Endodermal cell (in vitro differentiated cells): ENCODE measurements at places on chromosomes 5 and 9. TPM values are rescaled to one million over a fixed set of nuclear protein-coding genes. Genes with fewer than 3 reads are reported as not detected.

GRCh38 chr5:78467752-78468357 is 107.4 kb downstream of the SCAMP1 start:
- H3K27ac ChIP-seq: no peak overlapping the region
- H3K36me3 ChIP-seq: no peaks in the 10 kb centered on the region
- no peaks in the 10 kb centered on the region for H3K4me1 ChIP-seq
- H3K27me3 ChIP-seq: no peaks in the 10 kb centered on the region
- H3K4me3 ChIP-seq: no peak overlapping the region
- DNase-seq: no peak

DNA sequence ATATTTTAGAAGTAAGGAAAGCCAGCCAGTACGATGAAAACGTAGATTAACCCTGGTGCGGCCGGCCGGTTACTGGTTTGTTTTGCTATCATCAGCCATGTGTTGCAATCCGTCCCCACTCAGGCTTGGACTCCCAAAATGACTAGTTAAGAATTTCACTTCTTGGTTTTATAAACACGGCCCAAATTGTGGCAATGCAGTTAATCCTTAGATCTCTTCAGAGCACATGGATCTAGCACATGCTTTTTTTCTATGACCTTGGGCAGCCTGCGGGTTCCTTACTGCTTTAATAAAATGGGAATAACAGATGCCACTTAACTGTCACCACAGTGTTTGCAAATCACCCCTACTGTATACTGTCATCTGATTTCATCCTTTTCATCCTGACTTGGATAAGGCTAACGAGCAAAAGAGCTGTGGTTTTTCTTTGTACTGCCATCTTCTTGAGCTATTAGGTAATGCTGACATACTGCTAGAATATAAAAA is 1.5 kb downstream of the NDFIP1 start:
- H3K27me3 ChIP-seq: peaks cover 17% of the 10 kb centered on the region
- H3K4me1 ChIP-seq: no peaks in the 10 kb centered on the region
- peak overlapping the region; percentile 99 for H3K4me3 ChIP-seq
- peaks cover 22% of the 10 kb centered on the region for H3K36me3 ChIP-seq
- no peak for DNase-seq

DNA sequence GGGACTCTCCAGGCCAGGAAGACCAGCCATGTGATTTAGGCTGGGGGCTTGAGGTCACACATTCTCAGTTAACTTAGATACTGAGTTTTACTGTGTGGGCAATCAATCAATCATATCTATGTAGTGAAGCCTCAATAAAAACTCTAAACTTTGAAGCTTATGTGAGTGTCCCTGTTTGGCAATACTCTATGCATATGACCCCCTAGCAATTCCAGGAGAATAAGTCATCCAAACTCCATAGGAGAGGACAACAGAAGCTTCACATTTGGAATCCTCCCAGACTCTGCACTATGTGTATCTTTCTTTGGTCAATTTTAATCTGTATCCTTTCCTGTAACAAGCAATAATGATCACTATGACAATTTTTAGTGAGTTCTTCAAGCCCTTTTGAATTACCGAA is 216.8 kb upstream of the RGMB start:
- DNase-seq: no peak
- no peak overlapping the region for H3K4me3 ChIP-seq
- peaks cover 24% of the 10 kb centered on the region for H3K36me3 ChIP-seq
- no peaks in the 10 kb centered on the region for H3K4me1 ChIP-seq
- H3K27ac ChIP-seq: no peak overlapping the region
- H3K27me3 ChIP-seq: no peaks in the 10 kb centered on the region

DNA sequence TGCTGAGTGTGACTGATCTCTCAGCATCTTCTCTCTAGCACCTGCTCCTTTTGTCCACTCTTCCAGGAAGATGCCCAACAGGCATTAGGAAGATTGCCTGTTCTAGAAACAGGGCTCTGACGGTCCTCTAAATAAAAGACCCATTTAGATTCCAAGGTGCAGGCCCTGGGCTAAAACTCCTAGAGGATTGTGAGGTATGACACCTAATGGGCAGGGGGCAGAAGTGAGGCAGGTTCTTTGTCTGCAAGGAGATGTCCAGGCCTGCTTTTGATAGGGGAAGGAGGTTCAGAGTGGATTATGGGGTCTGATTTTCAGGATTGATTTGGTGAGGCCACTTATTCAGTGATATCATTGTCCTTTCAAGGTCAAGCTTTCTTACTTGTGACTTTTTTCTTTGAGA is 140.8 kb upstream of the TRPC7 start:
- H3K27ac ChIP-seq: no peak overlapping the region
- H3K4me1 ChIP-seq: no peaks in the 10 kb centered on the region
- H3K27me3 ChIP-seq: no peaks in the 10 kb centered on the region

DNA sequence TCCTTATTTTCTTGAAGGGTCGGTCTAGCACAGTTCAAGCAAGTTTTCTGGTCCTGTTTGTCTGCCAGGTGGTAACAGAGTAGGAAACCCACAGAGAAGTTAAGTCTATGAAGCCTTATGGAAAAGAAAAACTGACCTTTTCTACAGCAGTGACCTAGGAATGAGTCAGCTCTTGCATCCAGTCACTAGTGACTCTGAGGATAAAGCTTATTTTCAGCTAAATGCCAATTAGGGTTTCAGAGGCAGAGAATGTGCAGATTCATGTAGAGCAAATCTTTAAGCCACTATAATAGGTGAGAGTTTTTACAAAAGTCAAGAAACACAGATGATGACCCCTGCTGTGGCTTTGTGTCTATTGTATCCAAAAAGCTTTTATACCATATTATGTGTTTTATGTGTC is 100.7 kb downstream of the CWC27 start:
- H3K4me3 ChIP-seq: no peak overlapping the region
- H3K4me1 ChIP-seq: no peaks in the 10 kb centered on the region
- no peak for DNase-seq
- no peaks in the 10 kb centered on the region for H3K27me3 ChIP-seq

DNA sequence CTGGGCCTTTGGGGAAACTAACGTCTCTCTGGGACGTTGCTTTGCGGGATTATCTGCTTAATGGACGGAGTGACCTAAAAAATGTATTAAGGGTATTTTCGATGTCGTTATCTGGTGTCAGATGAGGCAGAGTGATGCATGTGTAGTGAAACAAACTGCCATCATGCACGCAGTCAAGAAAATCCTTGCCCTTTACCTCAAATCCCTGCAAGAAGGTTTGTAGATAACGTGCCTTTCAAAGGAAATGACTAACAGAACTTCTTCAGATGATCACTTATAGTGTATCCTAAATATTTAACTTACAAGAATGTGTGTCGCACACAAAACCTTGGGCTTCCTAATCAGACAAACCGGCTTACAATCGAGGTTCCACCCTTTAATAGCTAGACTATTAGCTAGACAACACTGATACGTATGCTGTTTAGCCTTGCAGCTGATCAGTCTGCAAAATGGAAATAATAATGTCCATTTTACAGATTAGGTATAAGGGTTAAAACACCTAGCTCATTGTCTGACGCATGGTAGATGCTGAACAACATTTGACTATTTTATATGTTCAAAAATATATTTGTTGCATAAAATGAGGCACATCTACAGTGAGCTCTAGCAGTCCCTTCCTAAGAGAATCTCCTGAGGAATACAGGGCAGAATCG is 541 bp upstream of the TBCA start:
- peaks cover 4% of the 10 kb centered on the region for H3K4me1 ChIP-seq
- no peak for DNase-seq
- H3K4me3 ChIP-seq: peak overlapping the region; percentile 84
- no peak overlapping the region for H3K27ac ChIP-seq

GRCh38 chr9:95053611-95054570 is 263.6 kb downstream of the FANCC start:
- H3K4me1 ChIP-seq: peaks cover 16% of the 10 kb centered on the region
- DNase-seq: peak; percentile 82
- no peaks in the 10 kb centered on the region for H3K36me3 ChIP-seq
- H3K27ac ChIP-seq: no peak overlapping the region
- H3K27me3 ChIP-seq: no peaks in the 10 kb centered on the region

DNA sequence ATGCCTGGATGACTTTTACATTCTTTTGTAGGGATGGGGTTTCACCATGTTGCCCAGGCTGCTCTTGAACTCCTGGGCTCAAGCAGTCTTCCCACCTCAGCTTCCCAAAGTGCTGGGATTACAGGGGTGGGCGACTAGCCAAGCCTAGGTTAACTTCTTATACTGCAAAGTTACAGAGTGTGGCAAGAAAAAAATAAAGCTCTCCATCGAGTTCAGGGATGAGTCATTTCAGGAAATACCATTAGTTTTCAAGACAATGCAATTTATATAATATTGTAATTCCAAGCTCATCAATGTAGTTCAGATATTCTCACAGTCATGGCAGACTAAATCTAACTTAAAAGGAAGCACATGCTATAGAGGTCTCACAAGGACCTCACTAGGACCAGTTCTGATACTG is 11.5 kb upstream of the ABO start:
- no peak overlapping the region for H3K4me3 ChIP-seq
- H3K27me3 ChIP-seq: peaks cover 11% of the 10 kb centered on the region
- no peak overlapping the region for H3K27ac ChIP-seq
- no peaks in the 10 kb centered on the region for H3K4me1 ChIP-seq

DNA sequence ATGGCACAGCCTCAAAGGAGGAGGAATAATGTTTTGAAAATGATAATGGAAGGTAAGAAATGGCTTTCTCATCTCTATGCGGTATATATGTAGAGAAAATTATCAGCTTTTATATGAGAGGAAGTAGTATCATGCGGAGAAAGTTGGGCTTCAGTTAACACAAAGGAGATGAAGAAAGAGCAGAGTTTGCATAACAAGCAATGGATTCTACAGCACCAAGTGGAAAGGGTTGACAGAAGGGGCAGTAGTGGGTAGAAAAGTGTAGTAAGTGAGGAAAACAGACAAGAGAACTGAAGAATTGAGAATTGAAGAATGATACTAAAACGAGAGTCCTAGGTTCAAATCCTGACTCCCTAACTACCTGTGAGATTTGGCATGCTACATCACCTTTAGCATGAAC is 51.0 kb downstream of the GNG10 start:
- no peaks in the 10 kb centered on the region for H3K27me3 ChIP-seq
- no peak overlapping the region for H3K4me3 ChIP-seq
- no peak for DNase-seq
- no peaks in the 10 kb centered on the region for H3K36me3 ChIP-seq

DNA sequence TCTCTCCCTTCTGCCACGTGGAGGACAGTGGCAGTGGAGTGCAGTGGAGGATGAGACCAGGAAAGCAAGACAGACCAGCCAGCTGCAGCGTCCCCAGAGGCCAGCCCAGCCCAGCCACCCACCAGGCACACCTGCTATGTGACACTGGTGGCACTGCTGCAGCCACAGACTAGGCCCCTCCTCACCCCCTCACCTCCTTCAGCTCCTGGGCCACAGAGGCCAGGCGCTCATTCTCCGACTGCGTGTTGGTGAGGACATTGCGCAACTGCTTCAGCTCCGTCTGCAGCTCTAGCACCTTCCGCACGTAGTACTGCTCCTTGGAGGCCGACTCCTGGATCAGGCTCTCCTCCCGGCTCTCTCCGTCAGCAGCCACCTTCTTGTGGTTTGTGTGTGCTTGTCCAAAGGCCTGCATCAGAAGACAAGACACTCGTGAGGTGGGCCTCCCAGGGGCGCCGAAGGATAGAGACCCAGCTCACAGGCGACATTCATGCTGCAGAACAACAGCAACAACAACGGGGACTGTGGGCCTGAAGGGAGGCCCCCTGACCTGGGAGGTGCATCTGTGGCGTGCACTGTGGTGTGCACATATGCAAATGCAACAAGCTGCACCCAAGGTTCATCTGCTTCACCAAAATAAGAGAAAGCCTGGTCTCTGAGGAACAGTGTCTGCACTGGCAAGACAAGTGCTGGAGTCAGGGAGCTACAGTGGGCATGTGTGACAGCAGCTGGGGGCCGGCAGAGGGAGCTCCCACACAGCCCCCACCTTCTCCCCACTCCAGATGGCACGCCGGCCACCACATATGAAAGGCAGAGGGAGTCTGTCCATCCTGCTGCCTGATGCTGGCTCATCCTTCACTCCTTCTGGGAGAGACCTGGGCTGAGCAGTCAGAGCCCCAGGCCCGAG is 35.5 kb downstream of the BICD2 start:
- peaks cover 25% of the 10 kb centered on the region for H3K36me3 ChIP-seq
- no peaks in the 10 kb centered on the region for H3K27me3 ChIP-seq
- no peak overlapping the region for H3K27ac ChIP-seq
- no peak overlapping the region for H3K4me3 ChIP-seq
- peak; percentile 67 for DNase-seq
- H3K4me1 ChIP-seq: peaks cover 4% of the 10 kb centered on the region

- no peak for DNase-seq
- no peak overlapping the region for H3K4me3 ChIP-seq
- H3K36me3 ChIP-seq: no peaks in the 10 kb centered on the region
- H3K27ac ChIP-seq: no peak overlapping the region
- H3K27me3 ChIP-seq: no peaks in the 10 kb centered on the region
These were observed 4.5 kb upstream of the EGFL7 start for GRCh38 chr9:136657974-136658848.

- no peak for DNase-seq
- no peaks in the 10 kb centered on the region for H3K4me1 ChIP-seq
- H3K4me3 ChIP-seq: no peak overlapping the region
- no peaks in the 10 kb centered on the region for H3K27me3 ChIP-seq
- no peak overlapping the region for H3K27ac ChIP-seq
These were observed 71.9 kb downstream of the FOXD1 start for GRCh38 chr5:73376618-73377170.

- no peaks in the 10 kb centered on the region for H3K36me3 ChIP-seq
- no peaks in the 10 kb centered on the region for H3K27me3 ChIP-seq
- no peaks in the 10 kb centered on the region for H3K4me1 ChIP-seq
- DNase-seq: no peak
- no peak overlapping the region for H3K27ac ChIP-seq
These were observed 127.2 kb upstream of the NFIB start for GRCh38 chr9:14441115-14441514.

- H3K4me3 ChIP-seq: no peak overlapping the region
- no peak overlapping the region for H3K27ac ChIP-seq
- peaks cover 8% of the 10 kb centered on the region for H3K4me1 ChIP-seq
- peak; percentile 59 for DNase-seq
- H3K27me3 ChIP-seq: no peaks in the 10 kb centered on the region
These were observed 2.1 kb downstream of the MAMDC4 start for GRCh38 chr9:136854113-136854841.

The SPIN1 gene
- 117 TPM in 2 replicates for total RNA-seq

The BNC2 gene
- 10.5 and 12.2 TPM in 2 replicates for total RNA-seq

The ZNF454 gene
- not detected in 2 replicates for total RNA-seq

The FOXE1 gene
- not detected in 2 replicates for total RNA-seq

The DOCK2 gene
- total RNA-seq: 1.7 to 3.5 TPM (median 2.6 TPM) in 3 replicates

The PRR7 gene
- total RNA-seq: 4.7 and 5.2 TPM in 2 replicates

The SV2C gene
- not detected in 3 replicates for total RNA-seq

The BTNL8 gene
- not detected in 2 replicates for total RNA-seq

The TPPP gene
- 0.70 and 0.77 TPM in 2 replicates for total RNA-seq

The HMMR gene
- 36.9 and 41.8 TPM in 2 replicates for total RNA-seq

The PCDHB10 gene
- 2.9 and 3.0 TPM in 2 replicates for total RNA-seq

The SCGB3A1 gene
- total RNA-seq: 0.57 TPM in 1 of 2 replicates, not detected in the other

The SLC4A9 gene
- total RNA-seq: 0.84 to 1.4 TPM (median 1.1 TPM) in 3 replicates

The SPZ1 gene
- total RNA-seq: not detected in 2 replicates
